ENCODE measurements at places on chromosomes 7 and 10.

DNA sequence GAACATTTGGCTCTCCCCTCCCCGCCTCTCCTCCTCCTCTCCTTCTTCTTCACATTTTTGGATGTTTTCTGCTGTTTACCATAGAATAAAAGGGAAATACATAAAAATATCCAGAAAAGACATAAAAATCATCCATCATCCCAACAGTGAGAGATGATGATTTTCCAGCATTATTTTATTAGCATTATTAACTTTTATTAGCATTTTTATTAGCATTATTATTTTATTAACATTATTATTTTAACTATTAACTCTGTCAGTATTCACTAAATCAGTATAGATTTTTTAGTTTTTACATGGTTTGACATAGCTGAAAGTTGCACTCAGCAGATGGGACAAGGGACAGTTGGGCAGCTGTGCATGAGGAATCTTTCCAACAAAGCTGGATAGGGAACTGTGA, 16.2 kb upstream of the SLC35B4 start:
- peaks cover 28% of the 10 kb centered on the region for H3K27me3 ChIP-seq
- H3K36me3 ChIP-seq: no peaks in the 10 kb centered on the region
- DNase-seq: no peak
- H3K4me1 ChIP-seq: no peaks in the 10 kb centered on the region
- H3K4me3 ChIP-seq: no peak overlapping the region

DNA sequence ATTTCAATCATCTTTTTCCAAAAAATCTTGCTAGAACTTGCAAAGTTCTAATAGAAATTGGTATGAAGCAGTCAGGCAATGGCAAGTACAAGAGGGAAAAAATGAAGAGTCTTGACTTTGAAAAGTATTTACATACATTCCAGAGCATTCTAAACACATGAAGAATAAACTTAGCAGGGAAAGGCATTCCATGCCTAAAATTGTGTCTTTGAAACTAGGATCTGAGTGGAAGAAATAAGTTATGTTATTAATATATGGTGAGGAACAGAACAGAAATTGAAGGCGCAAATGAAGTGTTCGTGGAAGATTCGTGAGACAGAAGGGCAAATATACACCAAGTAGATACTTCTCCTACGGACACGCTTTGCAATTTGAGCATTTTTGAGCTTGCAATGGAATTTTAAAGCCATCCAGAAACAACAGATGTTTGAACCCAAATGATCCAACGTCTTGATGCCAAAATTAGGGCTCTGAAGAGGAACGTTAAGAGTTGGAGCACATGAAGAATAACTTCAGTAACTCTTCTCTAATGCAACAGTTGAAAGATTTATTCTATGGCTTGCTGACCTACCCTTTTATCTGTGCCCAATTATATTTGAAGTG, 40.6 kb upstream of the SEPTIN7 start:
- no peak overlapping the region for H3K27ac ChIP-seq
- DNase-seq: no peak
- no peak overlapping the region for H3K4me3 ChIP-seq
- H3K36me3 ChIP-seq: no peaks in the 10 kb centered on the region
- no peaks in the 10 kb centered on the region for H3K27me3 ChIP-seq

DNA sequence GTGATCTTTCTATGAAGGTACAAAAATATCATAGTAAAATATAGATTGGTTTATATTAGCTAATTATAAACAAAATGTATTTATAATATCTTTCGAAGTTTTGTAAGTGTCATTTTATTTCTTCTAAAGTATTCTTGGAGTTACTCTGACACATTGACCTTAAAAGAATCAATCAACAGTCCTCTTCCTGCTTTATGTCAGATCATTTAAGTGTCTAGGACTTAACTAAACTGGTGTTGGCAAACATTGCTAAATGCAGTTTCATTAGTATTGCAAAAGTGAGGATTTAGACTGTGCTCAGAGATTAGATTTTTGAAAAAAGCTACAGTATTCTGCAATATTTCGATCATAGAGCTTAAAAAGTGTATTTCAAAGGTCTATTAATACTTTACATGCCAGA, 10.3 kb downstream of the GLCCI1 start:
- no peaks in the 10 kb centered on the region for H3K27me3 ChIP-seq
- no peak overlapping the region for H3K27ac ChIP-seq
- H3K4me1 ChIP-seq: peaks cover 54% of the 10 kb centered on the region
- DNase-seq: no peak
- no peak overlapping the region for H3K4me3 ChIP-seq

DNA sequence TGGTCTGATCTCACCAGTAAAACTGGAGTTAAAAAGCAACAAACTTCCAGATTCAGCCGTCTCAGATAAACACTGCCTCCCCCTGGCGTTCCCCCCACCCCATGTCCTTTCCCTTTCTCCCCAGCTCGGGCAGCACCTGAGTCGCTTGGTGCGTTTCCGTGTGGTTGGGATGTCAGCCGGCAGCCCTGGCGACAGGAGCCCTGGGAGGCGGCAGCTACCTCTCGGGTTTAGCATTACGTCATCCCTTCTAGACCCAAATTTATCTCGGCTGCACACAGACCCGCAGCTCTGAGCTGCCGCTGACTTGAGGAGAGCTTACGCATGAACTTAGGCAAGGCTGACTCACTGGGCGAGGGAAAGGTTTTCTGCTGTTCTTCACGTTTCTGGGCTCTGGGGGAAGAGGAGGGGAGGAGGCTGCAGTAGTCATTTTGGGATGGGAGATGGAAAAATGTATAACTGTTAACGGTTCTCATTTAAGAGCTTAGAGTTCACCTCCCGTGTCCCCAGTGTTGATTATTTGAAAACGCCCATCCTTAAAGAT, 14.4 kb downstream of the MXI1 start:
- H3K4me1 ChIP-seq: peaks cover 28% of the 10 kb centered on the region
- H3K4me3 ChIP-seq: peak overlapping the region; percentile 78
- H3K27ac ChIP-seq: peak overlapping the region; percentile 68
- no peaks in the 10 kb centered on the region for H3K27me3 ChIP-seq
- H3K36me3 ChIP-seq: peaks cover 2% of the 10 kb centered on the region
- DNase-seq: peak; percentile 44

DNA sequence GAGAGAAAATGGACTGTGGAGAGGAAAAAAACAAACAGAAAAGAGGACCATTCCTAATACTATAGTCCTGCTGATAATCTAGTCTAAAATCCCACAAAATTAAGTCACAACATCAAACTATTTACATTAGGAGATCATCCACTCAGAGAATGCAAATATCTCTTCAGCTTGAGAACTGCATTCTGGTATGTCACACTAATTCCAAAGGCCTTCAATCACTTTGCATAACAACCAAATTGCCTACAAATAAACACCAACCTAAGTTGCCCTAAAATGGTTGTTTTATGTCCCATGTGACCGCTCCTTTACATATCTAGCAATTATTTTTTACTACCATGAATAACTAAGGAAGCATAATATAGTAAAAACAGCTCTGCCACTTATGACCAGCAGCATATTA, 264.3 kb downstream of the CACNA2D1 start:
- no peak overlapping the region for H3K27ac ChIP-seq
- no peaks in the 10 kb centered on the region for H3K27me3 ChIP-seq
- no peak for DNase-seq
- no peak overlapping the region for H3K4me3 ChIP-seq

GRCh38 chr10:43688348-43688892, 39.7 kb upstream of the ZNF32 start:
- DNase-seq: no peak
- H3K27me3 ChIP-seq: peaks cover 33% of the 10 kb centered on the region
- peaks cover 14% of the 10 kb centered on the region for H3K4me1 ChIP-seq
- H3K36me3 ChIP-seq: no peaks in the 10 kb centered on the region
- no peak overlapping the region for H3K27ac ChIP-seq
- H3K4me3 ChIP-seq: no peak overlapping the region

DNA sequence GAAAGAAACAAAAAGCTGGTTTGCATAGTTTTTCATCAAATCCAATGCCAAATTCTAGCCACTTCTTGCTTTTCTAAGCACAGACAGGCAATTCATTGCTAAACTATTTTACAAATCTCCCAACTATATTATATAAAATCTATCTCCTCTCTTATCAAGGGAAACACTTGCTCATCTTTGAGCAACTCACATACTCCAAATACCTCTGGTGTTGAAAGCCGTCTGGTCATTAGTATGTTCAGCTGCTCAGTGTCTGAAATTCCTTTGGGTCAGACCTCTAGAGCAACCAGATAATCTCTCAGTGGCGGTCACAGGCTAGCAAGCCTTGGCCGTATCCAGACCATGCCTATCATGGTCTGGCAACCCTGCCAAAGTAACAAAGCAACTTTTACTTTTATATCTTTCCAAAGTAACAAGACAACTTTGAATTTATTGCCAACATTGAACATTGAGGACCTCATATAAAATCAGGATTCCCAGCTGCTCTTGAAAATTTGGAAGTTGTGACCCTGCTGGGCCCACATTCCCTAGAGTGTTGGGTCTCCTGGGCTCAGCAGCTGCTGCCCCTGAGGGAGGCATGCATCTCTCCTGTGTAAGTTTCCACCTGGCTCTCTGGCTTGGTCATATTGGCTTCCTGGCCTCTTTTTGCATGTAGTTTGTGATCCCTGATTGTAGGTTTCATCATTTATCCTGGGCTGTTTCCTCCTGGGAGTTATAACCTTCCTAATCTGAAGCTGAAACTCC, 56.8 kb upstream of the LANCL2 start:
- no peak overlapping the region for H3K4me3 ChIP-seq
- DNase-seq: no peak
- H3K36me3 ChIP-seq: no peaks in the 10 kb centered on the region
- peaks cover 2% of the 10 kb centered on the region for H3K27me3 ChIP-seq
- peaks cover 9% of the 10 kb centered on the region for H3K4me1 ChIP-seq

DNA sequence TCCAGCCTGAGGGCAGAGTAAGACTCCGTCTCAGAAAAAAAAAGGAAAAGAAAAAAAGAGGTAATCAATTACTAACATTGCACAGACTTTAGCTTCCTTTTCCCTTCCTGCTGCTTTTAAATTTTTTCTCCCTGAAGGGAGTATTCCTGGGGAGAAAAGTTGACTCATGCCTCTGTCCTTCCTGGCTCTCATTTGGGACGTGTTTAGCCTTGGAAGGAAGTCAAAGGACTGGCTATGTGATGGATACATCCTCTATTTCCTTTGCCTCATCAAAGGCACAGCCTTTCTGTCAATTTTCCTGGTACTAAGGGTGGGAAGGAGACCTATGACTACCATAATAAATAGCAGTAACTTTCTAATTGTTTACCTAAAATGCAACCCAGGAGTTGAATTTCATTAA, 77.6 kb downstream of the ITGA8 start:
- no peak overlapping the region for H3K27ac ChIP-seq
- H3K4me3 ChIP-seq: no peak overlapping the region
- no peaks in the 10 kb centered on the region for H3K4me1 ChIP-seq
- H3K27me3 ChIP-seq: no peaks in the 10 kb centered on the region
- no peaks in the 10 kb centered on the region for H3K36me3 ChIP-seq

DNA sequence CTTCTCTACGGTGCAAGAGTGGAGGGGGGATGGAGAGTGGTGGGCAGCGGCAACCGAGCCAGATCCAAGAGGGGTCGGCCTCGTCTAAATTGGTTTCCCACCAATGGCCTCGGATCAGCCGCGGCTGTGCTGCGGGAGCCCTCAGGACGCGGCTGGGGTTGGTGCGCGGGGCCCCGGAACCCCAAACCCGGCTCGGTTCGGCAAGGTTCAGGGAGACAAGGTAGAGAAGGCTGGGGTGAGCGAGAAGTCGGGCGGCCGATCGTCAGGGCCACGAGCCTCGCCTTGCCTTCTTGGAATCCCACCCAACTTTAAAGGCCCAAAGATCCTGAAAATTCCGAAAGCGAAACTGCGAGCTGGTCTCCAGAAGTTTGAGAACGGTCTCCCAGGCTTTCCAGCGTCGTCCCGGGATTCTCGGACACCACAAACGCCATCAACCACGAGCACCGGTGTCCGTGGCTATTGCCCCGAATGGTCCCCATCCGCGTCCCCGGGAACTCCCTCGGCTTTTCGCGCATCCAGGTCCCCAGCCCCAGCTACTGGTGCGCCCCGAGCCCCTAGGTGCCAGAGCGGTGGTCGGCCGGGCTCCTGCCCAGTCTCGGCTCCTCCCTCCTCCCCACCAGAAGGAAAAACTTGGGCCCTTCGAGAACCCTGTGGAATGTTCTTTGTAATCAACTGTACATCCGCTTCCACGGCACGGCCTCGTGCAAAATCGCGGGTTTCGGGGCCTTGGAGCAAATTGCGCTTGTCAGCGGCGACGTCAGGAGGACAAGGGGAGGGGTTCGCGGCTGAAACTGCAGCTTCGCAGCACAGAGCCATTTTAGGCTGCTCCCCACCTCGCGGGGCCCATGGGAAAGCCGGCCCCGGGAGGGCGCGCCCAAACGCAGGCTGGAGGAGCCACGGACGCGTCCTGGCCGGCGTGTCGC, 3.2 kb downstream of the SFMBT2 start:
- peaks cover 13% of the 10 kb centered on the region for H3K36me3 ChIP-seq
- H3K27me3 ChIP-seq: no peaks in the 10 kb centered on the region
- peaks cover 34% of the 10 kb centered on the region for H3K4me1 ChIP-seq
- peak; percentile 27 for DNase-seq
- H3K27ac ChIP-seq: no peak overlapping the region

All from activated B cell treated with CpG ODN at 0.5 μM for 24 hours (primary cell).